HT-29 (cell line): ENCODE measurements at places on chromosomes 7 and 10.

DNA sequence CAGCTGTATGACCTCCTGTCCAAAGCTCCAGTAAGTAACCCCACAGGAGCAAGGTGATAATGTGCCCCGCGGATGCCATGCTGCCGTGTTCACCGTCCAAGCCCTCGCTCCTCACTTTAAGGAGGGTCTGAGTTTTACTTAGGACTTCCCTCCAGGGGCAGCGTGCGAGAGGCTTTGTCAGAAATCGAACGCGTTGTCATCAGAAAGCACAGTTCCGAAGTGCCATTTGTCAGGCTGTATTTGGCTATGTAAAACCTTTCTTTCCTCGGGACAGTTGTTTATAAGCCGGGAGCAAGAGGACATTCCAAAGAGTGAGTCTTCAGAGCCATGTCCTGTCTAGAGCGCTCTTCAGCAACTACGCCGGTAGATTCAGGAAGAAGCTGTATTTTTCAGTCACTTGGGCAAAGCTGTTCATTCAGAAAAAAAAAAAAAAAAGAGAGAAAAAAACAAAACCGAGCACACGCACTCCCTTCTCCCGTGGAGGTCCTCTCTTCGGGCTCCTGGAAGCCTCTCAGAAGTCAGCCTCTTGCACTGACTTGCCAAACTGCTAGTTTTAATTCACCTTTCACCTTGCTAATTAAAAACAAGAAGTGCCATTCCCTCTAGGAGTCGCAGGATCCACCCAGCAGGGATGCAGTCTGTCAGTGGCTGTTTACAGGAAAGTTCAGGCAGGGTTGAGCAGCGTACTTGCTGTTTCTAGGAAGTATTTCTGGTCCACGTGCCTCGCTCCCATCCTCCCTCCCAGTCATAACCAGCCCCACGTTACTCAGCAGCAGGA lies at the start of gene SEMA3E:
Gene SEMA3E (minus strand): TSS at position 676 of the 778 bp plus-strand sequence.
- peak; percentile 90 for DNase-seq

GRCh38 chr7:147249956-147250355 lies 1133.4 kb downstream of the CNTNAP2 start:
- DNase-seq = no peak

DNA sequence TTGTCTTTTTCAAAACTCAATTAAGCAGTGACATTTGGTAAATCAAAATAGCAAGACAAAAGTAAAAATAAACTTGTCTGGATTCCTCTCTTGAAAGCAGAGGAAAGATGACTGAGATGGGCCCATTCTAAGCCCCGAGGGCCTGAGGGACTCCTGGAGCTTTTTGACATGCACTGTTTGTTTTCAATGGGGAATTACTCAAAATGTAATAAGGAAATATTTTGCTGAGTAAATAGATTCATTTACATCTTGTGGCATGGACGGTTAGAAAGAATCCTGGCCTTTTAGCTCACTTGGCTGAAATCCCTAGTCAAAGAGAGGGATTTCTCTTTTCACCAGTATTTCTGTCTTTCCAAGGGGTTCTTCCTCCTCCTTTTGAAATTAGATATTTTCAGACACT lies 108.0 kb downstream of the MKX start:
- DNase-seq = no peak

- no peak for DNase-seq
These were observed 1.9 kb upstream of the AEBP1 start for GRCh38 chr7:44101966-44102845.

- DNase-seq = no peak
These were observed 48.8 kb upstream of the CHST15 start for GRCh38 chr10:124142006-124142739.

DNA sequence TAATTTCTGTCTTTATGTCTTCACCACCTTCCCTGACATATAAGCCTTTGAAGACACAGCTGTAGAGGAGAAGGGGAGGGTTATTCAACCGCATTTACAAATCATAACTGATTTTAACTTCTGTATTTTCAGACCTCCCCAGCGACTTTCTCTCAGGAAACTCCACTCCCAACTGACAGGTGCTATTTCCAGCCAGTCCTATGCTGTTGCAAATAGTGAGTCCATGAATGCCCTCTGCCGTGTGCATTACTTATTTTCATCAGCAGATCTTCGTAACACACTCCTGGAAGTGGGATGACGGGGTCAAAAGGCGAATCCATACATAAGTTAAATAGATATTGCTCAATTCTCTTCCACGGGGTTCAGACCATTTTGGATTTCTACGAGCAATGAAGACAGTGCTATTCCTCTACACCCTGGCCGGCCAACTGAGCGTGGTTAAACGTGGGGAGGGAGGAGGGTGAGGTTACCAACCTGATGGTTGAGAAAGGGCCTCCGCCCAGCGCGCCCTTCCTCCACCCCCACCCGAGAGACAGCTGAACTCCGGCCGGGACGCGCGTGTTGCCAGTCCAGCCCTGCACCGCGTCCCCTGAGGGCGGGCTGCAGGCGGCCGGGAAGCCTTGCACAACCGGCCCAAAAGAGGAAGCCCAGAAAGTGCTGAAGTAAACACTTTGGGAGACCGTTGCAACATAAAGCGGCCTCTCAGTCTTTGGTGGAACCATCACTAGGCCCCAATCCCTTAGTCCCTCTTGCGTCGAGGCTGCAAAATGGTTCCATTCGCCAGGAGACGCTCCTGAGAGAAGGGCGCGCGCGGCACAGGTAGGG lies at the start of gene APBB1IP:
Gene APBB1IP (plus strand): TSS at position 705 of the 825 bp plus-strand sequence. CDS start 53,986 bp downstream, outside the sequence.
- no peak for DNase-seq

- DNase-seq = no peak
These were observed 44.0 kb upstream of the ZMIZ1 start for GRCh38 chr10:79024720-79025198.

DNA sequence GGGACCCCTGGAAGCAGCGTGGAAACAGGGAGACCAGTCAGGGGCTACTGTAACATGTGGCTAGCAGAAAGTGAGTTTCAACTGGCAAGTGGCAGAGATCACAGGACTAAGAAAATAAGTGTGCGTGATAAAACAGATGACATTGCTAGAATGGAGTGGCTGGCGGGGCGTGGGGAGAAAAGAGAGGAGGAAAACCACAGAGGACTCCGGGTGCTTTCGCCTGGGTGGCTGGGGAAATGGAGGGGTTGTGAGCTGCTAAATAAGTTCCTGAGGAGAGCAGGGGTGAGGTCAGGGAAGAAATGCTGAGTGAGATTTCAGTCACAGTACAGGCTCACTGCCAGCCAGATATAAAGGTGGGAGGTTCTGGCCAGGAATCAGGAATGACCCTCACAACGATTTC lies 166.9 kb downstream of the MYOF start:
- no peak for DNase-seq

DNA sequence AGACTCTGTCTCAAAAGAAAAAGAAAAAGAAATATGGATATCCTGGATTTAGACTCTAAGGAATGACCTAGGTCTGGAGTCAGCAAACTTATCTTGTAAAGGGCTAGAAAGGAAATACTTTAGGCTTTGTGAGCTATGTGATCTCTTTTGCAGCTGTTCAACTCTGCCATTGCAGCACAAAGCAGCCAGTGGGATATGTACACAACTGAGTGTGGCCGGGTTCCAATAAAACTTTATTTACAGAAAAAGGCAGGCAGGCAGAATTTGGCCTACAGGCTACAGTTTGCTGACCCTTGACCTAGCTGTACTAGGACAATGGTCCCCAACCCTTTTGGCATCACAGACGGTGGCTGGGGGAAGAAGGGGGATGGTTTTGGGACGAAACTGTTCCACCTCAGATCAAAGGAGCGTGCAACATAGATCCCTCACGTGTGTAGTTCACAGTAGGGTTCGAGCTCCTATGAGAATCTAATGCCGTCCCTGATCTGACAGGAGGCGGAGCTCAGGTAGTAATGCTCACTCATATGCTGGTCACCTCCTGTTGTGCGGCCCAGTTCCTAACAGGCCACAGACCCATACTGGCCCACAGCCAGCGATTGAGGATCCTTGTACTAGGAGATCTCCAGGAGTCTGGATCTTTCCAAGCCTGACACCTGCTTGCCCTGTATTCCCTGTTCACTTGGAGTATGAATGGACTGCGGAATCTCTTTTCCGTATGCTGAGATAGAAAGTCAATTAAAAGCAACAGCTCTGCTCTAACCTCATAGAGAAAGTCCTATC lies 63.0 kb downstream of the CUL1 start:
- no peak for DNase-seq

- no peak for DNase-seq
These were observed 31.9 kb upstream of the CBLL1 start for GRCh38 chr7:107712025-107712424.

DNA sequence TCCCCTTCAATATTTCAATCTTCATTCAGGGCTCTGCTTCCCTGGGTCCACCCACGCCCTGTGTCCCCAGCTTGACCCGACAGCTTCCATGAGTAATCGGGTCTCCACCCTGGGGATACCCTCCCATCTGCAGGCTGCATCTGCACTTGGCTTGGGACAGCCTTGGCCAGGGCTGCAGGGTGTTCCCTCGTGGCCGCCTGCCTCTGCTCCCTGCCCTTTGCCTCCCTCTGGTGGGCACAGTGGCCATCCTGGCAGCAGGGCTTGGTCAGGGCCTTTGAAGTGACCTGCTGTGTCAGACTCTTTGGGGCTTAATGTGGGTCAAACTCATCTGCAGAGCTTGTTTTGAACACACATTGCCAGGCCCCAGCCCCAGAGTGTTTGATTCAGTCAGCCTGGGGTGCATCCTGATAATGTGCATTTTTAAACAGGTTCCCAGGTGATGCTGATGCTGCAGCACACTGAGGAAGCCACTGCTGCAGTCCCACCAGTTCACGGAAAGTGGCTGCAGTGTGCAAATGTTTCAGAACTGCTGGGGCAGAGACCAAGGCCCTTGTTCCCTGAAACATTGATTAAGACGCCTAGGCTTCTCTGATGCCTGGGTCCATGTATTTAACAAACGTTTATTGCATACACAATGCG lies 80.7 kb upstream of the SEC61G start:
- peak; percentile 86 for DNase-seq

DNA sequence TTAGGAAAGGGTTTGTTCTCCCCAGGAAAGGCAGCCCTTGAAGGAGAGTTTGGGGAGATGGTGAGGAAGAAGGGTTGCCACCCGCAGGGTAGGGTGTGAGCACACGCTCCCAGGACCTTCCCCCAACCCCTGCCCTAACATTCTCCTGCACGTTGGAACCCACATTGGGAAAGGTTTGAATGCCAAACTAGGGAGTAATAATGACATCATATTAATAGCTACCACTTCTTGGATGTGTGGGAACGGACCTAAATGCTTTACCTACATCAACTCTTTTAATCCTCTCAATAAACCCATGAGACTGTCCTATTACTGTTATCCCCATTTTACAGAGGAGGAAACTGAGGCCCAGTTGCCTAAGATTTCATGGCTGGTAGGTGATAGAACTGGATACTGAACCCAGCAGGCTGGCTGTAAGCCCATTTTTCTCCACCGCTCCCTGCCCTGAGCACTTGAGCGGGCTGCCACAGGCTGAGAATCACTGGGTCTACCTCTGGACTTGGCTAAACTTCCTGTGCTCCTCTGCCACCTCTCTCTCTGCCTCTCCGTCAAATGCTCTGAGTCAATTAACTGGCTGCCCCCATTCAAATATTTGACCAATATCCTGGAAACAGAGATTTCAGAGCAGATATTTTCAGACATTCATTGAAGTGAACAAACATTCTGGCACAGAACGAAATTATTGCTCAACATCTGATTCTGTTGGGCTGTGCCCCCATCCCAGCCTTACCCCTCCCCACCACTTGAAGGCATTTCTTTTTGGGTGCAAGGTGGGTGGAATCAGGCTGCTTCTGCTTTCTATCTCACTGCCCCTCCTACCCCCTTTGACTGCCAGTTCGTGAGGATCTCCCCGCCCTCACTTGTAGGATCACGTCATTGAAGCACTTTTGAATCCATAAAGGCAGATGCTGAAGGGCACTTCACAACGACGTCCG lies 129.7 kb downstream of the C10orf105 start:
- no peak for DNase-seq

GRCh38 chr10:21751341-21752310 lies 217.6 kb downstream of the MLLT10 start:
- DNase-seq = peak; percentile 25

DNA sequence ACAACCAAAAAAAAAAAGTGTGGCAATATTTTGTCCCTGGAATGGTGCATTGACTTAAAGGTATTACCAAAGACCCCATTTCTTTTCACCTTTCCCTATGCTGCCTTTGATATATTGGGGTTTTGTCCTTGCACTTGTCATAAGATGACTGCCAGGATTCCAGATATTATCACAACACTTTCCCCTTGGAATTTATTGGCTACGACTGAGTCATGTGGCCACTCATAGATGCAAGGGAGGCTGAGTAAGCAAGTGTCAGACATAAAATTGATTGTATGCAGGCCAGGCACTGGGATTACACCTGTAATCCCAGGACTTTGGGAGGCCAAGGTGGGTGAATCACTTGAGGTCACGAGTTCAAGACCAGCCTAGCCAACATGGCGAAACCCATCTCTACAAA lies 83.6 kb downstream of the PPP1R3C start:
- DNase-seq = no peak

DNA sequence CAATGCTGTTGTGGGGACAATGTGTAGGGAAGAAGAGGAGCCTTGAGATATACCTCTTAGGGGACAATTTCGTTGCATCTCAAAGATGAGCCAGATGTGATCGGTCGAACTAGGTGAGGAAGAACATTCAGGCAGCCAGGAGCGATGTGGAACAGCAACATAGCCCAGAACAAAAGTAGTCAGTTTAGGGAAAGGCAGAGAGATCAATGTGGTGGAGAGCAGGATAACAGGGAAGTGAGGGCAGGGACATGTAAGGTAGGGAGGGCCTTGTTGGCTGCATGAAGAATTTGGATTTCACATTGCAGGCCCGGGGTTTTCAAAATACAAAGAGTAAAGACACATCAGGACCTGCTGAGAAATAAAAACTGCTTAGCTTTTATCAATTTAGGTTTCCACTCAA lies 29.1 kb upstream of the MACC1 start:
- no peak for DNase-seq

DNA sequence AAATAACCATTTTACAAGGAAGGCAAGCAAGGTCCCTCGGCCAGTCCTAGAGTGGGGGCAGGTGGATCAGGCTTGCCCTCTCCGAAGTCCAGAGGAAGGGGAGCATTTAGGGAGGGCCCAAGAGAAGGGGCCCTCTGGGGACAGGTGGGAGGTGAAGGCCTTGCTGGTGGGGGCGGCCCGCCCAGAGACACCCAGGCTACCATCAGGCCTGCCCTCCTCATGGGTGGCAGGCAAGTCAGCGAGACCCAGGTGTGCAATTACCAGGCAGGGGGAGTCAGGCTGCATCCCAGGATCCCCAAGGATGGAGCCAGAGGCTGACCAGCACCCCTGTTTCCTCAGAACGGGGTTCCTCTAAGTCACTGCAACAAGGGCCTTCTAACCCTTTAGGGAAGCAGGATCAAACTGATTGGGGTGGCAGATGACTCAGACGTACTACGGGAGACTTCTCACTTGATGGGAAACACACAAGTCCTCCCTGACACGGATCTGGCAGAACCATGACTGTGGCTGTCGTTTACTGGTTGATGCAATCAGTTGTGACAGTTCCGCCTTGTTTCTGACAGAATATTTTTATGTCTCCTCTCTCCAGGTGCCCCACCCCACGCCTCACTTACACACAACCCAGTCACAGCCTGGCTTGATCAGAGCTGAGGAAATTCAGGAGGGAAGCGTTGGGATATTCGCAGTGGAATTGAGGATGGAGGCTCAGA lies 8.2 kb downstream of the LOXL4 start:
- peak; percentile 78 for DNase-seq
